Activated CD8-positive, alpha-beta memory T cell treated with anti-CD3 and anti-CD28 coated beads, Interleukin-2, amount 10 ng/mL, durations not matched to agents 7 days and 5 days (primary cell): ENCODE measurements at places on chromosomes 1 and 21.

- peak; percentile 85 for DNase-seq
These were observed 45.3 kb downstream of the HHAT start for GRCh38 chr1:210373878-210374599.

GRCh38 chr1:222413991-222414549, 133.8 kb downstream of the HHIPL2 start:
- DNase-seq = no peak

- no peak for DNase-seq
These were observed 41.7 kb upstream of the IL20 start for GRCh38 chr1:206823727-206824126.

- DNase-seq = no peak
These were observed 350.8 kb upstream of the PTBP2 start for GRCh38 chr1:96370757-96371156.

DNA sequence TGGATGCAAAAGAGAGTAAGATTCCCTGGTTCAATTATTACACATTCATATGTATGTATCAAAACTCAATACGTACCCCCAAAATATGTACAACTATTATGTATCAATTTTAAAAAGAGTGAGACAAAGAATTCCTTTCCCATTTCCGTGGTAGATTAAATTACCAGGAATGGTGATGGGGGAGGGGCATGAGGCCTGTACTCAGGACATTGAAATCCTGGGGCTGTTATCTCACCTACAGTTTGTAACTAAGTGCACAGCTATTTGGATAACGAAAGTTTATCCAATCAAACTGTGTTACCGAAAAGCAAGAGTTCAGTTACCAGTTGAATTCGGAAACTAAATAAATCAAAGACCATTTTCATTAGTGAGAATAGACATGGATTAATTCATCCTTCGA, 8.3 kb upstream of the ESRRG start:
- DNase-seq = no peak

GRCh38 chr1:206911064-206911663, 10.6 kb downstream of the FCMR start:
- peak; percentile 54 for DNase-seq

- no peak for DNase-seq
These were observed 228.0 kb downstream of the RYR2 start for GRCh38 chr1:237269938-237270337.

- no peak for DNase-seq
These were observed 374.9 kb upstream of the BRINP3 start for GRCh38 chr1:190852611-190853010.

GRCh38 chr1:220137019-220137786, 43.3 kb downstream of the IARS2 start:
- no peak for DNase-seq

DNA sequence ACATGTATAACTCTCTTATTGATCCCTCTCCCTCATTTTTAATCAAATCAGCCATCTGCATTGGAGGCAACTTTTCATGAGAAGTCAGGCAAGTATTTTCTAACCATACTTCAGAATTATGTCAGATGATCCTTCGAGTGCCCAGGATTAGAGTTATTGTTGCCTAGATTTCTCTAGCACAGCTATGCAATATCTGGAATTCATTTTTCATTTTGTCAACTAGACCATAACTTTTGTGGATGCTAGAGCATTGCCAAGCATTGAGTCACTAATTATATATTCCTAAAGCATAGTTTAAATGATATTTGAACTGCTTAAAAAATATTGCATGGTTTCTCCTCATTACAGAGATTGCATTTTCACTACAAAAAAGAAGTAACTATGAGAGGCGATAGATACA, 21.2 kb downstream of the HFM1 start:
- DNase-seq = no peak

DNA sequence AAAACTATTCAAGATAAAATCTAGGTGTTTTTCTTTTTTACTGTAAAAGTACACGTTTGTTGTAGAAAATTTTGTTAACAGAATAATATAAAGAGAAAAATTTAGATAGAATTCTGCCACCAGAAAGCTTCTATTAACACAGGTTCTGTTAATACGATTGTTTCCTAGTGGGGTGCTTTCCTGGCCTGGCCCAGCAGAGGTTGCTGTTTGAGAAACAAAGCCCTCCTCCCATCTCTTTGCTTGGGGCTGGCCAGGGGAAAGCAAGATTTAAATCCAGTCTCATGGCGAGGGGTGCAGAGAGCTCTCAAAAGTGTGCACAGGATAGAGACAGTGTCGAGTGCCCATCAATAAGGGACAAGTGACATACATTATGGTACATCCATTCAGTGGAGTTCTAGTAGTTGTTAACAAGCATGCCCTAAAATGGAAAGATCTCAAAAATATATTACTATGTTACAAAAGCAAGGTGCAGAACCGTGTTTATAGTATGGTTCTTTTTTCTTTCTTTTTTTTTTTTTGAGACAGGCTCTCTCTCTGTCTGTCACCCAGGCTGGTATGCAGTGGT, 14.6 kb upstream of the ACBD3 start:
- no peak for DNase-seq

GRCh38 chr1:85940656-85941306, 215.8 kb downstream of the COL24A1 start:
- no peak for DNase-seq

- DNase-seq = no peak
These were observed 9.6 kb upstream of the SIM2 start for GRCh38 chr21:36689324-36689723.

GRCh38 chr1:47837056-47837830, 159.9 kb downstream of the TRABD2B start:
- DNase-seq = no peak

GRCh38 chr21:29257701-29258100, 41.0 kb upstream of the BACH1 start:
- no peak for DNase-seq

GRCh38 chr21:44331650-44332307, 7.4 kb downstream of the CFAP410 start:
- DNase-seq = no peak

- DNase-seq = no peak
These were observed 59.0 kb downstream of the MTR start for GRCh38 chr1:236853921-236854604.

- peak; percentile 81 for DNase-seq
These were observed 60.2 kb upstream of the ID3 start for GRCh38 chr1:23619299-23620188.

DNA sequence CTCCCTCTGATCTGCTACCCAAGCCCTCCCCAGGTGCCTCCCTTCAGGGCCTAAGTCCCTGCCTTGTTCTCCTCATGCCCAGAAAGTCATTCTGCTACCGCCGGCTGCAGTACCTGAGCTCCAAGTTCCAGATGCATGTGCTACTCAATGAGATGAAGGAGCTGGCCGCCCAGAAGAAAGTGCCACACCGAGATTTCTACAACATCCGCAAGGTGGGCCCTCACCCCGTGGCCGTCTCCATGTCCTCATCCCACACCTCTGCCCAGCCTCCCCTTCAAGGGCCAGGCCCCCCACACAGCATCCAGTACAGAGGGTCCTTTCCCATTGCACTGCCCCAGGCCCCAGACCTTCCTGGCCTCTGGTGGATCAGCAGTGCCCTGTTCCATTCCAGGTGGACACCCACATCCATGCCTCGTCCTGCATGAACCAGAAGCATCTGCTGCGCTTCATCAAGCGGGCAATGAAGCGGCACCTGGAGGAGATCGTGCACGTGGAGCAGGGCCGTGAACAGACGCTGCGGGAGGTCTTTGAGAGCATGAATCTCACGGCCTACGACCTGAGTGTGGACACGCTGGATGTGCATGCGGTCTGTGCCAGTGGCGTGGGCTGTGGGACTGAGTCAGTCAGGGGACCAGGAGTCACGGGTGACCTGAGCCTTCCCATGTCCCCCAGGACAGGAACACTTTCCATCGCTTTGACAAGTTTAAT, 8.2 kb downstream of the AMPD2 start:
- peak; percentile 38 for DNase-seq

- no peak for DNase-seq
These were observed 100.5 kb downstream of the NPHP4 start for GRCh38 chr1:5891736-5892135.

DNA sequence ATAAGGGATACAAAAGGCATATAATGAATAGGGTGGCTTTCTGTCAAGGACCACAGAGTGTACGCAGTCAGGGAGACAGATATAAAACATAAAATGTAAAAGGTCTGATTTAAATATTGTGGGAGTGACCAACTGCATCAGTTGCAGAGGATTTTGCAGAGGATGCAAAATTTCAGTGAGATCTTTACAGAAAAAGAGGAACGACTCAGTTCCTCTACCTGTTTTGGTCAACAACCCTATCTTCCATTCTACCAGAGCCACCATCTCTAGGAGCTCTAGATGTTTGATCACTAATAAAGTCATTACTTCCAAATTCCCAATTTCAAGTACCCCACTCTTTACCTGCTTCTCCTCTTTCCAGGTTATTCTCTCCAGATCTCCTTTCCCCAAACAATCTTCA, 16.5 kb downstream of the SOD1 start:
- DNase-seq = no peak

GRCh38 chr1:2801535-2802291, at the start of gene TTC34:
TTC34 (minus strand) TSS chr1:2801693; CDS start chr1:2800827, 866 bp downstream.
- peak; percentile 71 for DNase-seq

- DNase-seq = no peak
These were observed 24.1 kb downstream of the COL11A1 start for GRCh38 chr1:103084181-103084580.

DNA sequence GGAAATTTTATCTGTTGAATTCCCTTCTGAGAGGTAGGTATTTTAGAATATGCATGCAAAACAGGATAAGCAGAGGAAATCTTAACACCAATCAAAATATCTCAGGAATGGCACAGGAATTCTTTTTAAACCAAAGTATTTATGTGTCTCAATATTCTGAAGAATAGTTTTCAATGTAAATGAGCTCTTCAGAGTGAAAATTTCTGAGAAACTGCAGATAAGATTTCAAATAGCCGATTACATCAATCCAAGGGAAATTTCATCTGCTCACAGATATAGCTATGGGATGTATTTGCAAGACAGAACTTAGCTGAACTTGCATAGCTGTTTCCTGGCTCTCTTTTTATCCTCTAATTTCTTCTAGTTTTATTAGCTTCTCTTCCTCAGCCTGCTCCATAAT, 209.5 kb downstream of the GRIK1 start:
- no peak for DNase-seq

- DNase-seq = no peak
These were observed 259.2 kb upstream of the KAZN start for GRCh38 chr1:14339288-14339687.

GRCh38 chr1:6948861-6949260, 163.6 kb downstream of the CAMTA1 start:
- DNase-seq = no peak
